Uterus (tissue), 4 donors: ENCODE measurements at places on chromosomes 7 and 10. TPM values are rescaled to one million over a fixed set of nuclear protein-coding genes. Genes with fewer than 3 reads are reported as not detected.

GRCh38 chr7:116732788-116733694, 61.0 kb downstream of the MET start:
- no peaks in the 10 kb centered on the region for H3K27me3 ChIP-seq
- H3K4me3 ChIP-seq: no peak overlapping the region
- H3K27ac ChIP-seq: no peak overlapping the region
- no peak for DNase-seq

- no peak overlapping the region for H3K27ac ChIP-seq
- H3K27me3 ChIP-seq: no peaks in the 10 kb centered on the region
- H3K36me3 ChIP-seq: no peaks in the 10 kb centered on the region
- H3K4me3 ChIP-seq: no peak overlapping the region
These were observed 715.9 kb upstream of the LRRN3 start for GRCh38 chr7:110375068-110375467.

DNA sequence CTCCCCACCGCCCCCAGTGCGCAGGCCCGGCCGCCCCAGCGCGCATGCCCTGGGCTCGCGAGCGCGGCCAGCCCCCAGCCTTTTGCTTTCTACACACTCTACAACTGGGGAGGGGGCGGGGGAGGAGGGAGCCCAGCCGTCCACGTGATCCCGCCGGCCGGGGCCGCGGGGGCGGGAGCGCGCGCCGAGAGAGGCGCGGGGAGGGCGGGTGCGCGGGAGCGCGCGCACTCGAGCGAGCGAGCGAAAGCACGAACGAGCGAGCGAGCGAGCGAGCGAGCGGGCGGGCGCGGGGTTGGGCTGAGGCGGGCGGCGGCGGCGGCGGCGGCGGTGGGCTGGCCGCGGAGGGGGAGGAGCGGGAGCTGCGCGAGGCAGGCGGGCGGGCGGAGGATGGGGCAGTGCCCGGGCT, at the start of gene AUTS2:
AUTS2 (plus strand) TSS at position 395 of the 406 bp plus-strand sequence. CDS start 1,179 bp downstream, outside the sequence.
- peak; percentile 92 for DNase-seq
- no peaks in the 10 kb centered on the region for H3K36me3 ChIP-seq

- H3K4me3 ChIP-seq: no peak overlapping the region
- no peak for DNase-seq
These were observed 106.6 kb upstream of the DOCK1 start for GRCh38 chr10:126798649-126799048.

DNA sequence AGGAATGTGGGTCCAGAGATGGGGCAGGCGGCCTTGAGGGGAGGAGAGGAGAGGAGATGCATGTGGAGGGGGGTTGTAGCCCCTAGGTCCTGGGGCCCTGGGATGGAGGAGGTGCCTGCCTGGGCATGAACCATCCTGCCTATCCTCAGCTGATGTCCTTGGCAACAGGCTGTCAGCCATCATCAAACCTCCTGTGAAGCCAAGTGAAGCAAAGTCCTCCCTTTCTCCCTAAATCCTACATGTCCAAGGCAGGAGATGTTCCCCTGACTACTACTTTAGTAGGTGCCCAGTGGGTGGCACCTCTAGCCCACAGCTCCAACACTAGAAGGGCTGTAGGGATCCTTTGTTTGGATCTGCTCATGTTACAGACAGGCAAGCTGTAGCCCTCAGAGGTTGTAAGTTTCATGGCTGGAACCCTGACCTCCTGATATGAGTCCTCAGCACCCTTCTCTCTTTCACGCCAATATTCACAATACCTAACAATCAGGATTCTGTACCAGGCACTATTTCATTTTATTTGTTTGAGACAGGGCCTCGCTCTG, 66.6 kb upstream of the SYPL1 start:
- DNase-seq: no peak
- H3K4me3 ChIP-seq: no peak overlapping the region
- H3K4me1 ChIP-seq: no peaks in the 10 kb centered on the region

DNA sequence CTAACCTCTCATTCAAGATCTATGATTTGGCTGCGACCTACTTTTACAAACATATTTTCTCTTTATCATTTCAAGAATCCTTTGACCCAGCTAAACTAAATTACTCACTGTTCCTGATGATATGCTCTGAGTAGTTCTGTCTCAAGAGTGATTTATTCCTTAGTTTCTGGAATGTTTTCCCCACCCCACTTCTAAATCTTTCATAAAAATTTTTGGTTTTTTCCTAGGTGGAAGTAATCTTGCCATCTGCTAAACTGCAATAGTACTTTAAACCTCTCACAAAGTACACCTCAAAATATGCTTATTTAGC, 170.8 kb downstream of the DNAJC1 start:
- no peak overlapping the region for H3K27ac ChIP-seq
- no peaks in the 10 kb centered on the region for H3K4me1 ChIP-seq
- DNase-seq: no peak
- no peaks in the 10 kb centered on the region for H3K36me3 ChIP-seq
- H3K27me3 ChIP-seq: no peaks in the 10 kb centered on the region
- H3K4me3 ChIP-seq: no peak overlapping the region

- H3K4me3 ChIP-seq: no peak overlapping the region
- H3K36me3 ChIP-seq: no peaks in the 10 kb centered on the region
- no peaks in the 10 kb centered on the region for H3K27me3 ChIP-seq
- no peak for DNase-seq
These were observed 218.0 kb upstream of the ZNF32 start for GRCh38 chr10:43866712-43867111.

- no peaks in the 10 kb centered on the region for H3K27me3 ChIP-seq
- H3K4me3 ChIP-seq: no peak overlapping the region
- no peaks in the 10 kb centered on the region for H3K4me1 ChIP-seq
- DNase-seq: no peak
These were observed 201.2 kb upstream of the NPY start for GRCh38 chr7:24082826-24083225.

DNA sequence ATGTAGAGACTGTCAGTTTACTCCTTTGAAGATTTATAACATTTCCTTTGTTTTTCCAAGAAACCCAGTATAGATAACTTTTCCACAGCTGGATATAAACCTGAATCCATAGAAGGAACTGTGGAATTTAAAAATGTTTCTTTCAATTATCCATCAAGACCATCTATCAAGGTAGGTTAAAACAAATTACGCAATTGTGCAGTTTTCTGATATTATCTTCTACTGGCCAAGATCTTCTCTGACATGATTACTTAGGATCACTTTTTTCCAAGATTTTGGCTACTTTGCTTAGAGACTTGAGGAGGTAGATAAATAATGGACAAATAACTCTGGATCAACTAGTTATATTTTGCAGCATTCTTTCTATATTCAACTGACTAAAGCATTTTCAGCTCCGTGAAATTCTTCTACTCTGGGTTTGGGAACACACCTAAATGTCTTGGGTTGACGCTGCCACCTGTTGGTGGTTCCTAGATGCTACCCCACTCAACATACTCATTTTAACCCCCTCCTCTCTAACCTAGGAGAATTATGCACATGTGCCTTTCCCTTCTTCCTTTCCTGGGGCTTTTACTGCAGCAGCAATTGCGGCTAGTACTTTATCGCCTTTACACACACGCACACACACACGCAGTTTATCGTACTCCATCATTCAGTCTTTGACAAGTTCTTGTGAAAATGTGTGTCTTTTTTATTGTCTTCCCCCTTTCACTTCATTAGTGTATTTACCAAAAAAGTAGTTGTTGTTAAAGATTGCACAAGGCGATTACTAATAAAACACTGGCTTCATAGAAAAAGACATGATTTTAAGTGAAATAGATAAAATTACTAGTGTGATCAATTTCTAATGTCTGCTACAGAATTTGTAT, 32.7 kb downstream of the ABCB5 start:
- no peak overlapping the region for H3K4me3 ChIP-seq
- no peak overlapping the region for H3K27ac ChIP-seq
- no peaks in the 10 kb centered on the region for H3K36me3 ChIP-seq
- H3K27me3 ChIP-seq: no peaks in the 10 kb centered on the region

DNA sequence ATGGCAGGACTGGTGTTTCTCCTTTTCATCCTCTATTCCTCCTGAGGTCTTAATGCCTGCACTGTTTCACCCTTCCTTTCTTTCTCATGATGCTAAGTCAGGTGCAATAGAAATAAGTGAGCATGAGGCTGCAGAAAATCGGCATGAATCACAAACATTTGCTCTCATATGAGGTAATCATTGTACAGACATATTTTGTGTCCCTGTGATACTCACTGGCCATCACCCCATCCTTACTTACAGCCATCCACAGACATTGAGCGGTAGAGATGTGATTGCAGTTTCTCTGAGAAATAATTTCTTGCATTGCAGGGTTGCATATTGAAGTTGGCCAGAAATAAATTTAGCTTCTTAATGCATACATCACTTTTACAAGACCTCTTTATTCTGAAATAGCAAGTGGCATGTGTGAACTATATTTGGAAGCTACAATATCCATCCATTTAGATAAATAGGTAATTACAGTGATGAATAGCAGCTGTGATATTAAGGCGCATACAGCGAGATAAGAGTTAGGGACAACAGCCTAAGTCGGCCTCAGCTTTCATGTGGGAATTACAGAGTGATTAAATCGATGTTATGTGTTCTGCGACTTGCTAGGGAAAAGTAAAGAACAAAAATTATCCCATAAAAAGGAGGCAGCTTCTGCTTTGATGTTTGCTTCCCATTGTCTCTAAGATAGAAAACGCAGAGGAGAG, 612.6 kb downstream of the SORCS3 start:
- H3K27ac ChIP-seq: no peak overlapping the region
- no peak overlapping the region for H3K4me3 ChIP-seq
- no peaks in the 10 kb centered on the region for H3K36me3 ChIP-seq
- H3K4me1 ChIP-seq: no peaks in the 10 kb centered on the region
- no peaks in the 10 kb centered on the region for H3K27me3 ChIP-seq

- no peak overlapping the region for H3K4me3 ChIP-seq
- no peak overlapping the region for H3K27ac ChIP-seq
- peaks cover 10% of the 10 kb centered on the region for H3K4me1 ChIP-seq
- H3K27me3 ChIP-seq: no peaks in the 10 kb centered on the region
- H3K36me3 ChIP-seq: no peaks in the 10 kb centered on the region
These were observed 42.1 kb upstream of the EMX2 start for GRCh38 chr10:117500456-117500855.

DNA sequence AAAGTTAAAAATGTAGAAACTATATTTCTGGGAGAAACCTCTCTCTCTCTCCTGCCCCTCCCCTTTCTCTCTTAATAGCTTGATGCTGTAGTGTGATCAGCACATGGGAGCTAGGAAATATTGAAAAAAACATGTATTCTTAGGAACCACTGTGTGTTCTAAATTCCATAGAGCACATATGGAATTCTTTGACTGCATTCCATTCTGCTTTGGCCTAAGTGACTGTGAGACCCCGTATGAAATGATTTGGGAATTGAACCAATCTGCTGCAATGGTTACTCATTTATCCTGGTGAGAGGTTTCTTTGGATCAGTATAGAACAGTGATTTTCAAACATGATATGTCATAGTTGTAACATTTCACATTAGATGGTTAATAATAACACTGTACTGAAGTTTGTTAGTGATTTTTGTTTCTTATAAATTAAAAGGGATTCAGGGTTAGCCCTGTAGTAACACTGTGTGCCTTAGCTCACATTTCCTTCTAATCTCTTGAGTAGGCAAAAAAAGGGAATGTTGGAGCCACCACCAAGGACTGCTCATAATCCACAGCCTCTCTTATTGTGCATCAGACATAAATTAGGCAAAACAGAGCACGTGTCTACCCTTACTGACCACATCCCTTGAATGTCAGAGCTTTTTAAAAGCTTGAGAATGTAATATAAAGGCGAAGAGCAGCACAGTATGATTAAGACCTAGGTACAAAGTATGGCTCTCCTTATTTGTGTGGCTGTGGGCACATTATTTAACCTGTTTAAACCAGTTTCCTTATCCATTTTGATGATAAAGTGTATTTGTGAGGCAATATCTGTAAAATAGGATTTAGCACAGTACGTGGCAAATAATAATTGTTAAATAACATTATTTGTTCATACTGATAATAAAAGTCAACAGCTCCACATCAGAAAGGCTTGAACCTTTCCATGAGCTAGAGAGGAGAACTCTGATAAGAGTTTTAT, 69.1 kb downstream of the FAM185A start:
- H3K4me1 ChIP-seq: no peaks in the 10 kb centered on the region
- no peaks in the 10 kb centered on the region for H3K36me3 ChIP-seq
- no peak for DNase-seq
- H3K27ac ChIP-seq: no peak overlapping the region

DNA sequence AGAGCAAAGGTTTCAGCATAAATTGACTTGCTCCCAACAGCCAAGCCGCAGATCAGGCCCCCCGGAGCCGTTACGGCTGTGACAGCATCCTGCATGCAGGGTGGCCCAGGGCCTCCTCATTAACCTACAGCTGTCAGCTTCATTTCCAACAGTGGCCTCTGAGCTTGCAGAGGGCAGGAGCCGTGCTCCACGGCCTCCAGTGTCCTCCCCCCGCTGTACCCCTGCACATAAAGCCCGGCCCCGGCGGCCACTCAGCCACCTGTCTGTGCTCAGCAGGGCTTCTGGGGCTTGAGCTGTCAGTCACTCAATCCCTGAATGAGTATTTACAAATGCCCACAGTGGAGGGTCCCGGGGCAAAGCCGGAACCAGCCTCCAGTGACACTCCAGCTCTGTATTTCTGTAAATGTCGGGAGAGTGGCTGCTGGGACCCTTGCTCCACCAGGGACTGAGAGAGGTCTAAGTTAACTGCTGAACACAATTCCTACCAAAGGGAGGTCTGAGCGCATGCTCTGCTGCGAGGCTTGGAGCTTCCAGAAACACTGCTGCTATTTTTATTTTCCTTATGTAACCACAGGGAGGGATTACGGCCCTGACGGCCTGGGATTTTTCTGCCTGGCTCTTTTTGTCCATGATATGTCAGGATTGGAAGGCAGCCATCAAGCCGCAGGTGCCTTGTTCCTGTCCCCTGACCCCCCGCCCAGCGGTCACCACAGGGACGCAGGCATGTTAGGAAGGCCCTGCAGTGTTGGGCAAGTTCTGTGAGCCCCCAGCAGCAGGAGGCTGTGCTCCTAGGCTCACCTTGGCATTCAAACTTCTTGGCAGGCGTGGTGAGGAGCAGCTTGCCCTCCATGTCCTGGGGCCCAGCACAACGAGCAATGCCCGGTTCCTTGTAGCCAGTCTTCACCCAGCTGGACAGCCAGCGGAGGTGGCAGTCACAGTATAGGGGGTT, 165.0 kb downstream of the SLIT1 start:
- H3K27me3 ChIP-seq: no peaks in the 10 kb centered on the region
- no peaks in the 10 kb centered on the region for H3K36me3 ChIP-seq
- DNase-seq: peak; percentile 24
- H3K27ac ChIP-seq: peak overlapping the region; percentile 29

DNA sequence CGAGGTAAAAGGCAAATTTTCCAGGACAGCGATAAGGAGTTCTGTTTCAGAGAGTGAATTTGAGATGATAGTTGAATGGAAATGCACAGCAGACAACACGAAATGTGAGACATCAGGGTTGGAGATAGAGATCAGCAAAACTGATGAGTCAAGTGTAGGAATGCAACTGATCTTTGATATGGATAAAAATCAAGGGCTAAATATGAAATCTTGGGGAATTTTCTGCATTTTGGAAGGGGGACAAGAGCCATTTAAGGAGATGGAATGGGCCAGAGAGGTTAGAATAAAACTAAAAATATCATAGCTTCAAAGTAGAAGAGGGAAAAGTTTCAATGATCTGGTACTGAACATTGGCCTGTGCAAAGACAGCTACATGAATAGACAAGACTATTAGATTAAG, 11.5 kb downstream of the CISD1 start:
- no peak for DNase-seq
- no peak overlapping the region for H3K4me3 ChIP-seq
- no peaks in the 10 kb centered on the region for H3K4me1 ChIP-seq
- H3K36me3 ChIP-seq: no peaks in the 10 kb centered on the region
- no peak overlapping the region for H3K27ac ChIP-seq

GRCh38 chr7:138873220-138873892, 75.4 kb upstream of the ATP6V0A4 start:
- no peak overlapping the region for H3K4me3 ChIP-seq
- no peaks in the 10 kb centered on the region for H3K4me1 ChIP-seq
- H3K36me3 ChIP-seq: no peaks in the 10 kb centered on the region
- H3K27me3 ChIP-seq: no peaks in the 10 kb centered on the region
- no peak overlapping the region for H3K27ac ChIP-seq
- no peak for DNase-seq

The WIPF3 gene
- total RNA-seq: 5.4 TPM

The PLPP4 gene
- total RNA-seq: not detected

The SRPK2 gene
- 40.0 TPM for total RNA-seq

The MPP7 gene
- total RNA-seq: 9.1 TPM
